ENCODE measurements at places on chromosomes 12 and 14.

GRCh38 chr14:55780156-55780946 is 200.3 kb downstream of the KTN1 start:
- DNase-seq, result no peak

- DNase-seq, result no peak
Measured at GRCh38 chr14:90659156-90659555, 157.1 kb downstream of the TTC7B start.

DNA sequence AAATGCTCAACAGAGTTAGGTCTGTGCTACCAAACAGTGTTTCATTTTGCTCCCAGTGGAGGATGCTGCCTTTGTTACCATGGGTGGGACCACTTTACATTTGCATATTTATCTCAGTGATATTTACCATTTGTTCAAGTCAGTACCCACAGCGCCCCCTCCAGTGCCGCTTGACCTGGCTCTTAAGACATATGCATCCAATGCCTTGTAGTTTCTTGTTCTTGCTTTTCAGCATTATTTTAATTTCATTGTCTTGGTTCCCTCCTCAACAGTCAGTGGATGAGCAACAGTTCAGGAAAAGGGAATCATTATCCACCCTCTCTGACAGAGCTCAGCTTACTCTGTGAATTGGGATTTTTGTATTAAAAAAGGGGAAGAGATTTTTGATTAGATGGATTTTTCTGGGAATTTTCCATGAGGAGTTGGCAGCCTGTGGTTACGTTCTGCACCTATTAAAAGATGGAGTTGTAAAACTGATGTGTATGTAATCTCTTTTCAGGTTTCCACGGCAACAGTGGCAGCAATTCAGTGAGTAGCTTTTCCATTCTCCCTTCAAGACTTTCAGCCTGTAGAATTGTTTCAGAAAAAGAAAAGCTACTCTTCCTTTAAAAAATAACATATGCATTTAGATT is 240.5 kb upstream of the DAAM1 start:
- no peak for DNase-seq

DNA sequence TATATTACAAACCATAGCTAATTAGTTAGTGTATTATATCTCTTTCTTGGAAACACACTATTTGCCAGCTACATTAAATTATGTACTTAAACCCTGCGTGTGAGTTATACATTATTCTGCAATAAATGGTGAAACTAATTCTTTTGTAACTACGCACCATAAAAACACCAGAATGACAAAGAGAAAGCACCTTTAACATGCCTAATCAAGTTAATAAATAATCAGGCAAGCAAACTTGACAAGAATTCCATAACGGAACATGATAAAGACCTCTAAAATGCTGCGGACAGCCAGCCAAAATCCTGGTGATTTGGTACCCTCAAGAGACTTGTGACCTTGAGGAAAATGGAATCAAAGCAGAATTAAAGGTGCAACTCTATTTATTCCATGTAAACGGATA is 375.3 kb upstream of the KITLG start:
- DNase-seq, result no peak
